Smooth muscle cell of bladder (primary cell): ENCODE measurements at places on chromosomes 4 and X. TPM values are rescaled to one million over a fixed set of nuclear protein-coding genes. Genes with fewer than 3 reads are reported as not detected.

Gene ASB12
- not detected in 2 replicates for total RNA-seq

Gene CT45A10
- total RNA-seq: not detected in 2 replicates

Gene BEX3
- 462 and 464 TPM in 2 replicates for total RNA-seq

Gene ARSD
- total RNA-seq: 20.5 and 22.2 TPM in 2 replicates

Gene CXCL11
- 0.14 TPM in 1 of 2 replicates, not detected in the other for total RNA-seq

Gene CFAP47
- total RNA-seq: under 0.01 and 0.37 TPM in 2 replicates

Gene DCAF8L2
- total RNA-seq: under 0.01 TPM in 1 of 2 replicates, not detected in the other

Gene TMEM31
- total RNA-seq: 0.14 TPM in 1 of 2 replicates, not detected in the other

Gene RBM3
- total RNA-seq: 76.8 and 295 TPM in 2 replicates

Gene SORCS2
- total RNA-seq: 1.1 and 3.8 TPM in 2 replicates

Gene STAP1
- not detected in 2 replicates for total RNA-seq

Gene ZCCHC12
- total RNA-seq: under 0.01 TPM in 1 of 2 replicates, not detected in the other
